ENCODE measurements at places on chromosomes 12 and 14.

- no peaks in the 10 kb centered on the region for H3K4me1 ChIP-seq
- H3K27ac ChIP-seq = peak overlapping the region; percentile 56
- no peak for DNase-seq
- peak overlapping the region; percentile 77 for H3K4me3 ChIP-seq
Observed at GRCh38 chr14:99792210-99792535, 1.0 kb upstream of the EML1 start.

- no peak overlapping the region for H3K4me3 ChIP-seq
- H3K36me3 ChIP-seq = no peaks in the 10 kb centered on the region
- peaks cover 5% of the 10 kb centered on the region for H3K27me3 ChIP-seq
- no peak for DNase-seq
- no peaks in the 10 kb centered on the region for H3K4me1 ChIP-seq
- H3K27ac ChIP-seq = no peak overlapping the region
Observed at GRCh38 chr14:24803933-24804494, 170.0 kb upstream of the GZMB start.

GRCh38 chr12:46663318-46663717, 162.5 kb downstream of the SLC38A4 start:
- DNase-seq = no peak
- no peak overlapping the region for H3K4me3 ChIP-seq
- H3K27me3 ChIP-seq = no peaks in the 10 kb centered on the region
- H3K36me3 ChIP-seq = no peaks in the 10 kb centered on the region
- no peak overlapping the region for H3K27ac ChIP-seq

DNA sequence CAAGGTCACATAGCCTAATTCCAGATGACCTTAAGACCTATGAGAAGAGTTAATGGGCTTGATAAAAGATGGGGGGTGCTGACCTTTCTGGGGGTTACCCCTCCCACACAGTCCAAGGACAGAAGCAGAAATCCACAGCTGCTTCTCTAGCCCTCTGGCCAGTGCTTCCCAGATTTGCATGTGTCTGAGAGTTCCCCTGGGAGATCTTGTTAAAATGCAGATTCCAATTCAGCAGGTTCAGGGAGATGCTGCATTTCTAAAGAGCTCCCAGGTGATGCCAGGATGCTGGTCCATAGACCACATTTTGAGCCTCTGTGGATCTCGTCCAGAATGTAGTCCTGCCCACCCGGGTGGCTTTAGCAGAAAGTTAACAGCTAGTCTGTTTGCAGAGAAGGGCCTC, 82.1 kb downstream of the WSCD2 start:
- DNase-seq = no peak
- H3K4me3 ChIP-seq = no peak overlapping the region
- no peak overlapping the region for H3K27ac ChIP-seq
- H3K27me3 ChIP-seq = peaks cover 40% of the 10 kb centered on the region
- peaks cover 15% of the 10 kb centered on the region for H3K36me3 ChIP-seq

DNA sequence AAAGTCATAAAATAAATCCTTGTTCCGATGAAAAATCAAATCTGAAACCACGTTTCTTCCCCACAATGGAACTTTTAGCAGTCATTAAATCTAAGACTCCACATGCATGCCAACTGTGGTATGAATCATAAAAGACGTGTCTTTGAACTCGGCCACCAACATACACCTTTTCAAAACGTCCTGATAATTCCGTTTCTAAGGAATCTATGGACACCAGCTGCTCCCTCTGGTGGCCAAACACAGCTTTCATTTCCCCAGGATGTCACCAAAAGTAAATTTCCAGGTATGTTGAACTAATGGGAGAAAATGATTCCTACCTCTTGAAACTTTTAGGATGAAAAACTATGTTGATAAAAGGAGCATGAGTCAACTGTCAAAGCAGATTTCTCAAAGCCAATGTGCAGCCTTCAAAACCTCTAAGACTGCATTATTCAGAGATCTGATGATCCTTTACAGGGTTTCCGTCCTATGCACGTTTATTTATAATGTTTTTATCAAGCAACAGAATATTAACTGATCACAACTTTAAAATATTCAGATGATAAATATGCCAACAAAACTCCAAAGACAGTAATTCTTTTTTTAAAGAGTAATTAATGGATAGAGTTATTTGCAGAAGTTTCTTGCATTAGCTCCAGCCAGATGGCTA, 96.2 kb downstream of the CIT start:
- no peaks in the 10 kb centered on the region for H3K27me3 ChIP-seq
- no peaks in the 10 kb centered on the region for H3K4me1 ChIP-seq
- H3K36me3 ChIP-seq = no peaks in the 10 kb centered on the region
- DNase-seq = no peak
- no peak overlapping the region for H3K4me3 ChIP-seq
- H3K27ac ChIP-seq = no peak overlapping the region

DNA sequence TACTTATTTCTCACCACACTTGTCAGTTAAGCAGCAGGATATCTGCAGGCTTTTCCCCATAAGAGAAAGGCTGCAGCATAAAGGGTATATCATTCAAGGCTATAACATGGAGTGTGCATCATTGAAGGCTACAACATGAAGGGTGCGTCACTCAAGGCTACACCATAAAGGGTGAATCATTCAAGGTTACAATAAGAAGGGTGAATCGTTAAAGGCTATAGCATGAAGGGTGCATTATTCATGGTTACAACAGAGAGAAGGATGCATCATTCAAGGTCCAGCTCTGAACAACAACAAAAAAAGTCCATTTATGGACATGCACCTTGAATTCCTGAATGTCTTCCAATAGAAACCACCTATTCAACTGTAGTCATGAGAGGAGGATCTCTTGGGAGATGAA, 32.8 kb upstream of the LUM start:
- no peaks in the 10 kb centered on the region for H3K4me1 ChIP-seq
- no peak overlapping the region for H3K4me3 ChIP-seq
- H3K27me3 ChIP-seq = no peaks in the 10 kb centered on the region
- no peak for DNase-seq

GRCh38 chr12:33116284-33116683, 219.7 kb upstream of the PKP2 start:
- H3K4me1 ChIP-seq = no peaks in the 10 kb centered on the region
- H3K36me3 ChIP-seq = no peaks in the 10 kb centered on the region
- no peaks in the 10 kb centered on the region for H3K27me3 ChIP-seq
- no peak for DNase-seq
- H3K27ac ChIP-seq = no peak overlapping the region
- no peak overlapping the region for H3K4me3 ChIP-seq

GRCh38 chr14:22549981-22550673, 38.9 kb downstream of the DAD1 start:
- no peak for DNase-seq
- peaks cover 7% of the 10 kb centered on the region for H3K36me3 ChIP-seq
- no peaks in the 10 kb centered on the region for H3K27me3 ChIP-seq
- H3K27ac ChIP-seq = peak overlapping the region; percentile 95
- no peak overlapping the region for H3K4me3 ChIP-seq
- H3K4me1 ChIP-seq = peaks cover 78% of the 10 kb centered on the region

DNA sequence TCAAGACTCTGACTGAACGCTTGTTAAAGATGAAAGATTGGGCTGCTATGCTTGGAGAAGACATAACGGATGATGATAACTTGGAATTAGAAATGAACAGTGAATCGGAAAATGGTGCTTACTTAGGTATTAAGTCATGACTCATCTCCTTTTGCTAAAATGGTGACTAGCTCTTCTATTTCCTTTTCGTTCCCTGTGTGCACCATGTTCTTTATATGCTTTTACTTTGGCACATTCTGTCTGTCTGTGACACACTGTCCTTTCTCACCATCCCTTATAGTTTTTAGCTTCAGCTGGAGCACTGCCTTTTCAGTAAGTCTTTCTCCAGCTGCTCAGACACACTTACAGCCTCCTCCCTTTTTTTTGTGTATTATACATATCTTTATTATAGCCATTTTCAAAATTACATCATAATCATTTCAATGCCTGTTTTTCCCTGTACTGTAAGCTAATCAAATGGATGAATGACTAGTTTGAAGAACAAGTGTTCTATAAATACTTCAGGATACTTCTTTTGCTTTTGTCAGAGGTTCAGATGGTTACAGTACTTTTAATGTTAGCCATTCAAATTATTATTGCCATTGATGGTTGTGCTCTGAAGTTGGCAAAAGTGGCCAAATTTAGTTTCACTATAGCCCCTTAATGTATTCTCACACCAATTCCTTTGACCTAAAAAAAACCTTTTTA, 68.6 kb downstream of the MIA2 start:
- no peak overlapping the region for H3K27ac ChIP-seq
- DNase-seq = no peak
- H3K36me3 ChIP-seq = peaks cover 28% of the 10 kb centered on the region
- no peaks in the 10 kb centered on the region for H3K27me3 ChIP-seq
- H3K4me1 ChIP-seq = no peaks in the 10 kb centered on the region

GRCh38 chr12:79174626-79175025, 310.1 kb downstream of the SYT1 start:
- no peak overlapping the region for H3K4me3 ChIP-seq
- no peaks in the 10 kb centered on the region for H3K4me1 ChIP-seq
- H3K27ac ChIP-seq = no peak overlapping the region
- H3K27me3 ChIP-seq = no peaks in the 10 kb centered on the region

- no peak for DNase-seq
- H3K27me3 ChIP-seq = peaks cover 19% of the 10 kb centered on the region
- peaks cover 30% of the 10 kb centered on the region for H3K36me3 ChIP-seq
- peak overlapping the region; percentile 92 for H3K27ac ChIP-seq
- H3K4me1 ChIP-seq = peaks cover 94% of the 10 kb centered on the region
- peak overlapping the region; percentile 91 for H3K4me3 ChIP-seq
Observed at GRCh38 chr12:57234233-57234570, 4.7 kb downstream of the SHMT2 start.

GRCh38 chr14:50087341-50088116, 28.8 kb downstream of the VCPKMT start:
- peak; percentile 67 for DNase-seq
- H3K27ac ChIP-seq = peak overlapping the region; percentile 90
- peaks cover 74% of the 10 kb centered on the region for H3K4me1 ChIP-seq
- peak overlapping the region; percentile 71 for H3K4me3 ChIP-seq

DNA sequence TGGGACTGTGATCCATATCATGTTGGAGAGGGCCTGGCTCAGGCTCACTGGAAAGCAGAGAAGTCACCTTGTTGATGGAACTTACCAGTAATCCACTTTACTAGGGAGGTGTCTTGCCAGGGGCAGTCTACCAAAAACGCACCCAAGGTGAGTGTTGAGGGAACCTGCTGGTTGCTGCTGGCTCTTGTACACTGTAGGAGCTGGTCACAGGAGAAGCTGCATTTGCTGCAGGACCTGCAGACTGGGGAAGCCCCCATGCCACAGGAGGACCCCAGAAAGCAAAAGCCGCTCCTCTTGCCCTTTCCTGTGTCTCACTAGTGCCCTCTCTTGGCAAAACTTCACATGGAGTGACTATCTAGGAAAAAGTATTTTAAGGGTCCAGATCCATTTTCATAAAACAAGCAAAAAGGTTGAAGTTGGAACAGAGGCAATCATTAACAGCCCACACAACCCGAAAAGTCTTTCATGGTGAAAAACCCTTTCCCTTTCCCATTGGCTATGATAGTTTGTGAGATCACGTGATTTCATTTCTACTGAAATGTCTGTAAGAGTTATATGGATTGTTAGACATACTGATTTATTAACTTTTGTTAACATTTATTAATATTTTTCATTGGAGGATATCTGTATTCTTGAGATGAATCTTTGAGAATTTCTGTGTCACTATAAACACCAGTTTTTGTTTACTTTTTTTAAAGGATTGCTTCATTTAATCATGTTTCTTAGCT, 59.2 kb downstream of the RASSF8 start:
- H3K27ac ChIP-seq = no peak overlapping the region
- no peaks in the 10 kb centered on the region for H3K4me1 ChIP-seq
- DNase-seq = no peak
- H3K4me3 ChIP-seq = no peak overlapping the region
- H3K27me3 ChIP-seq = peaks cover 11% of the 10 kb centered on the region
- no peaks in the 10 kb centered on the region for H3K36me3 ChIP-seq

DNA sequence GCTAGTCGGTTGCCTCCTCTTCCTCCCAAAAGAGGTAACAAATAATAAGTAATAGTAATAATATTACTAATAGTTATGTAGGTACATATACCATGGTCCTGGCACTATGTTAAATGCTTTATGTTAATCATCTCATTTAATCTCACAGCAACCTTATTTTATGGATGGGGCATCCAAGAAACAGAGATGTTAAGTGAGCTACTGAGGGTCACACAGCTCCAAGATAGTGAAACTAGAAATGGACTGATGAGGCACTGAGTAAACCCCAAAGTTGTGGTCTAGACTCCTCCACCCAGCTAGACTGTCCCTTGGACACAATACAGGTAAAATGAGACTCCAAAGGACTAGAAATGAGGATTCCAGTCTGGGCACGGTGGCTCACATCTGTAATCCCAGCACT, 15.1 kb downstream of the ZFHX2 start:
- no peaks in the 10 kb centered on the region for H3K4me1 ChIP-seq
- H3K36me3 ChIP-seq = no peaks in the 10 kb centered on the region
- no peak for DNase-seq

GRCh38 chr12:47078086-47078395, 1.4 kb upstream of the PCED1B start:
- DNase-seq = no peak
- H3K4me3 ChIP-seq = no peak overlapping the region
- H3K4me1 ChIP-seq = peaks cover 28% of the 10 kb centered on the region
- no peaks in the 10 kb centered on the region for H3K36me3 ChIP-seq
- no peak overlapping the region for H3K27ac ChIP-seq
- H3K27me3 ChIP-seq = no peaks in the 10 kb centered on the region

GRCh38 chr14:100654814-100655740, 67.9 kb upstream of the BEGAIN start:
- DNase-seq = peak; percentile 11
- H3K27ac ChIP-seq = no peak overlapping the region
- H3K27me3 ChIP-seq = peaks cover 39% of the 10 kb centered on the region
- no peaks in the 10 kb centered on the region for H3K36me3 ChIP-seq
- H3K4me3 ChIP-seq = peak overlapping the region; percentile 60

- peak; percentile 39 for DNase-seq
- peak overlapping the region; percentile 98 for H3K27ac ChIP-seq
- H3K36me3 ChIP-seq = no peaks in the 10 kb centered on the region
- H3K27me3 ChIP-seq = no peaks in the 10 kb centered on the region
Observed at GRCh38 chr12:89882050-89882449, 173.4 kb upstream of the ATP2B1 start.

DNA sequence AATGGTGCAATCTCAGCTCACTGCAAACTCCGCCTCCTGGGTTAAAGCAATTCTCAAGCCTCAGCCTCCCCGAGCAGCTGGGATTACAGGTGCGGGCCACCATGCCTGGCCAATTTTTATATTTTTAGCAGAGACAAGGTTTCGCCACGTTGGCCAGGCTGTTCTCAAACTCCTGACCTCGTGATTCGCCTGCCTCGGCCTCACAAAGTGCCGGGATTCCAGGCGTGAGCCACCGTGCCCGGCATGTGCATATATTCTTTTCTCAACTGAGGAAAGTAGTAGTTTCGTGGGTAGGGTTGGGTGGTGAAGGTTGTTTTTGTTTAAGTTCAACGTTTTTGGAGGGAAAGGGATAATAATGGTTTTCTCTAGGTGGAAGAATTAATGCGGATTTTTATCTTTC, 94.2 kb upstream of the CEP83 start:
- H3K36me3 ChIP-seq = no peaks in the 10 kb centered on the region
- DNase-seq = no peak
- peaks cover 13% of the 10 kb centered on the region for H3K27me3 ChIP-seq
- no peaks in the 10 kb centered on the region for H3K4me1 ChIP-seq
- H3K27ac ChIP-seq = no peak overlapping the region
